HEK293T (cell line): ENCODE measurements at places on chromosomes 2 and 18.

GRCh38 chr2:186558512-186559276, 31.2 kb upstream of the ITGAV start:
- DNase-seq, result no peak

GRCh38 chr2:49569176-49569575, 414.9 kb upstream of the FSHR start:
- DNase-seq, result no peak

DNA sequence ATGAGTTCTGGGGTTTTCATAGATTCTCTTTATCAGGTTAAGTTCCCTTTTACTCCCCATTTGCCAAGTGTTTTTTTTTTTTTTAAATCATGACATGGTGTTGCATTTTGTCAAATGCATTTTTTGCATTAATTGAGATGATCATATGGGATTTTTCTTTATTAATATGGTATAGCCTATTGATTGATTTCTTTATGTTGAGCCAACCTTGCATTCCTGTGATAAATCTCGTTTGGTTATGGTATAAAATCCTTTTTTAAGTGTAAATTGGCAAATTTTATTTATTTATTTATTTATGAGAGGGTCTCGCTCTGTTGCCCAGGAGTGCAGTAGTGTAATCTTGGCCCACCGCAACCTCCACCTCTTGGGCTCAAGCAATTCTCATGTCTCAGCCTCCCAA, 81.5 kb upstream of the ACVR1 start:
- no peak for DNase-seq

GRCh38 chr2:200751786-200752185, 59.9 kb upstream of the BZW1 start:
- no peak for DNase-seq

DNA sequence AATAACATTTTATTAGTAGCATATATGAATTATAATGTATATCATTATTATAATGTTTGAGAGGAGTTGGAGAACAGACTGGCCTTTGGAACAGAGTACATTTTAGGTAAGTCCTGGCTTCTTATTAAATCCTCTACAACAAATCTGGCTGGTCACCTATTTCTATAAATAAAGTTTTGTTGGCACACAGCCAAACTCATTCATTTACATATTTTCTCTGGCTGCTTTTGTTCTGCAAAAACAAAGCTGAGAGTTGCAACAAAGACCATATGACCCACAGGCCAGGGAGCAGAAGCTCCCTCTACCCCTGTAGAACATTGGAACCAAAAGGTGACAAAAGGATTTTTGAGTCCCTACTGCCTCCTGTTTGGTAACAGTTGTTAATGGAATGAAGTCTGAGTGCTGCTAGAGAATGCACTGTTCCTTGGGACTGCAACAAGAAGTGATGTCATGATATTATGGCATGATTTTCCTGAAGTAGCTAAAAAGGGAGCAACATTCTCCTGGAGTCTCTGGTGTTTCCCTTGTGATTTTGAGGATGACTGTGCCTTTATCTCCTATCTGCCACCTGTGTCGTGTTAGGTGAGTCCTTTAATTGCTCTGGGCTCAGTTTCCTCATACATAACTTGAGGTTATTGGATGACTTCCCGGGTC, 22.0 kb upstream of the SP9 start:
- no peak for DNase-seq

DNA sequence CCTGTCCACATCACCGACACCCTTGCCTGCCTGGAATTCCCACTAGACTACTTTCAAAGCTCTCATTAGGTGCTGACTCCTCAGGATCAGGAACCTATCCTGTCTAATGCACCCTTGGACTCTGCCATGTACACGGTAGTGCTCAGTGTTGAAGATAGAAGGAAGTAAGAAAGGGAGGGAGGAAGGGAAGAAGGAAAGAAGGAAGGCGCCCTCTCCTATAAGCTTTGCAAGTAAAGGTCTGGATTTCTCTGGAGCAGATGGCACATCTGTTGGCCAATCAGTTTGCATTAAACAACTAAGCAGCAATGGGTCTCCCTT, 45.3 kb downstream of the SCTR start:
- DNase-seq, result no peak

DNA sequence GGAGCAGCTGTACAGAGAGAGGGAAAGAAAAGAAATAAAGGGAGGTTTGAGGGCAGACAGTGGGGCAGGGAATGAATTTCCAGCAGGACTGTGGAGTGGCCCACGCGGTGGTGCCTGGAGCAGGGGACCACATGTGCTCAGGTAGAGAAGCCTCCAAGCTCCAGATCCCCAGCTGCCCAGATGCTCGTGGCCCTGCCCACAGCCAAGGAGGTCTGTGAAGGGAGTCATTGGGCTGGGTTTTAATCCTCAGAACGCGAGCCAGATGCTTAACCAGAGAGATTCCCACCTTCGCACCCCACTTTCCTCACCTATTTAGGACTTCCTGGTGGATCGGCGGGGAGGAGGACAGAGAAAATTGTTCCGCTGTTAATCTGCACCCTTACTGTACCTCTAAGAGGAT, 369.4 kb downstream of the PARD3B start:
- no peak for DNase-seq

DNA sequence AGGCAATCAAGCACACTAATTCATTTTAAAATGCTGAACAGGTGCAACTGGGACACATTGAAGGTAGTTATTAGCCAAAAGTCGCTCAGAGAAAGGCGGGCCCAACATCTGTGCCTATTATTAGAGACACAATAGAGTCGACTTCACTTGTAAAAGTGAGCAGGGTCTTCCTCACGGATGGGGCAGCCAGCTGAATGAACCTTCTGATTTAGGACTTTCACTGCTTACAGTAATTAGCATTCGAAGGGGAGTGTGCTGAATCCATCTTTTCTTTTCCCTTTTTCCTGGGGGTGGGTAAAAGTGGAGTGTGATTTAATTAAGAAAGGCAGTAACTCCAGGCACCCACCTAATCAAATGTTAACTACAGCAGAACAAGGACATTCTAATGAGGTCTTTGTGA, 677.7 kb downstream of the DCDC2C start:
- no peak for DNase-seq

GRCh38 chr2:118319271-118319684, 231.0 kb downstream of the INSIG2 start:
- DNase-seq, result no peak

GRCh38 chr2:70089220-70089982, 2.1 kb downstream of the PCBP1 start:
- no peak for DNase-seq

DNA sequence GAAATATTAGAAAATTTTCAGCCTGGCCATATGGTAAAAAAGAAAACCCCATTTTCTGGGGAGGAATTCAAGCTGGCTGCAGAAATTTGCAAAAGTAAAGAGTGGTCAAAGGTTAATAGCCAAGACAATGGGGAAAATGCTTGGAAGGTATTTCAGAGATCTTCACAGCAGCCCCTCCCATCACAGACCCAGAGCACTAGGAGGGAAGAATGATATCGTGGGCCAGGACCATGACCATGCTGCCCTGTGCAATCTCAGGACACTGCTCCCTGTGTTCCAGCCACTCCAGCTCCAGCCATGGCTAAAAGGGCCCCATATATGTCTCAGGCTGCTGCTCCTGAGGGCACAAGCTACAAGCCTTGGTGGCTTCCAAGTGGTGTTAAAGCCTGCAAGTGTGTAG, 93.9 kb upstream of the AGAP1 start:
- DNase-seq, result no peak

- DNase-seq, result no peak
Measured at GRCh38 chr2:68812251-68812650, 58.9 kb downstream of the BMP10 start.

GRCh38 chr2:43460174-43460546, 135.7 kb downstream of the THADA start:
- DNase-seq, result no peak

DNA sequence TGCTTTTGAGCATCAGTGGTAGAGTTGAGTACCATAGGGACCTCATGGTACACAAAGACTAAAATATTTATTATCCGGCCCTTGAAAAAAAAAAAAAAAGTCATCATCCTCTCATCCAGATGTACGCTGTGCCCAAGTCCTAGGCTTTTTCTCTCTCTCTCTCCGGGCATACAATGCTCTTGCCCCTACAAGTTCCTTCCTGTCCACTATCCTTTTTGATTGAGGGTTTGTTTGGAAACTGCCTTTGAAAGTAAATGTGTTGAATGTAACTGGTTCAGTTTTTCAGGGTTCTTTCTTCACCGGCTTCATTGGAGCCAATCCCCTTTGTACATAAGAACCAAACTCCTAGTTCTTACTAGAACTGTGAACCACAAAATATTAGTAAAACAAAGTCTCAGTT, 130.3 kb downstream of the MGAT5 start:
- no peak for DNase-seq

DNA sequence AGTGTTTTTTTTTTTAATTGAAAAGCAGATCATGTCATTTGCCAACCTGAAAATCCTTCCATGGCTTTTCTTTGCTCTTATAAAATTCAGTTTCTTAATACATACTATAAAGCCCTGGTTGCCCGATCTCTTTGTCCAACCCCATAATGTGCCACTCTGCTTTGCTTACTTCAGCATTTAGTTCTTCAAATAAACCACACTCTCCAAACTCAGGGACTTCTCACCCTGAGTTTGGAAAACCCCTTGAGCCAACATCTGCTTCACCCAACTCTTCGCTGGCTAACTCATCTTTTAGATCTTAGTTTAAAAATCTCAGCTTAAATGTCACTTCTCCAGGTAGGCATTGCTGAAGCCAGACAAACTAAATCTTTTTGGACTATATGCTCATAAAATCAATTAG, 1.3 kb upstream of the STAT1 start:
- DNase-seq, result no peak

- no peak for DNase-seq
Measured at GRCh38 chr2:112728029-112728362, 7.2 kb downstream of the NT5DC4 start.

- peak; percentile 11 for DNase-seq
Measured at GRCh38 chr2:213934560-213934959, 476.3 kb upstream of the VWC2L start.

DNA sequence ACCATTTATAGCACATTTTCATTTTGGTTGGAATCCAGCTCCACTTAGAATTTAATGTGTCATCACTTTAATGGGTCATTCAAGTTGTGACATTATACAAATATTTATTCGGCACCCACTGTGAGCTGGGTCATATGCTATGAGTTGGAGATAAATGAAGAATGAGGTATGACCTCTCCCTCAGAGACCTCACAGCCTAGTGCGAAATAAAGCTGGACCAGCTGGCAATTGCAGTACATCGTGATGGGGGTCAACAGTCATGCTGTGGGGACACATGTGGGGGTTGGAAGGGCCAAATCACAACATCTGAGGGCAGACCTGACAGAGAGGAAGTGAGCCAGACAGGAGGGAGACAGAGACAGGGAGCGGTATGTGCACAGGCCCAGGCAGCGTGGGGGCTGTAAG, 175.4 kb downstream of the MAIP1 start:
- DNase-seq, result no peak

GRCh38 chr2:127640082-127641072, 5.6 kb upstream of the GPR17 start:
- peak; percentile 22 for DNase-seq

GRCh38 chr2:118403658-118404451, 315.6 kb downstream of the INSIG2 start:
- no peak for DNase-seq

- no peak for DNase-seq
Measured at GRCh38 chr2:234747032-234747431, 204.8 kb upstream of the SH3BP4 start.

GRCh38 chr18:76445741-76446232, 49.3 kb downstream of the ZNF516 start:
- DNase-seq, result no peak

- no peak for DNase-seq
Measured at GRCh38 chr2:212505586-212505985, 33.0 kb downstream of the ERBB4 start.

DNA sequence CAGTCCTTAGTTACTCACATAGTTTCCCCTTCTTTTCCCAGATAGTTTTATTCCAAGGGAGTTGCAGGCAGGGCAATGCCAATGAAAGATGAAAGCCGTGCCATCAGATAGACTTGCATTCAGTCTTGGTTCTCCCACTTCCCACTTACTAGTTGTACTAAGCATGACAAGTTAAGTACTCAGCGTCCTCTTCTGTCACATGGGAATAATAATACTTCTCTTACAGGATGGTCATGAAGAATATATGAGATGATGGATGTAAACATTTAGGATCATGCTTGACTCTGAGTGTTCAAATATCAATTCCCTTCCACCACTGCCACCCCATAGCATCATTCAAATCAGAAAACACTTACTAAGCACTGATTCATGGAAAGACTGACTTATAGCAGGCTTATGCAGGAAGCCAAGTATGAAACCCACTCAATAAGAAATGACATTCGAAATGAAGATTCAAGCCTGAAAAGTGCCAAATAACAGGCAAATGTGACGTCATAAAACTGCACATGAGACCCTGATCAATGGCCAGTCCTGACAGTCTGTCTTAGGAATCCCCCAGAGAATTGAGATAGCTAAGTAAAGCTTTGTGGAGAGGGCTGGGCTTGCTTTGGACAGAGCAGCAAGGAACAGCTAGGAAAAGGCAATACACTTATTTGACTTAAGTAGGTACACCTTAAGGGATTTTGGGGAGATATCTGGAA, 11.1 kb upstream of the EVA1A start:
- no peak for DNase-seq

DNA sequence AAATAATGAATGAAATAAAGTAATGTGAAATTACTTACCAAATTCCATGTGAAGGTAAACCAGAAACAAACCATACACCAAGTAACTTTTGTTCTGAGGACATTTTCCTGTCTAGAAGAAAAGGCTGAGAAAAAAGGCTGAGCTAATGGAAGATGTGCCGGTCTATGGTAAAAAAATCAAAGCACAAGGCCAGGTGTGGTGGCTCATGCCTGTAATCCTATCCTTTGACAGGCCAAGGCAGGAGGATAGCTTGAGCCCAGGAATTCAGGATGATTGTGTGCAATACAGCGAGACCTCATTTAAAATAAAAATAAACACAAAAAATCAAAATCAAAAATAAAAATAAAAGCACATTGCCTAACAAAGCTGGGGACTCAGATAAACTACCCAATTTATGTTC, 6.7 kb downstream of the ORC4 start:
- no peak for DNase-seq

GRCh38 chr2:85794491-85795121, 40.8 kb downstream of the ATOH8 start:
- no peak for DNase-seq

DNA sequence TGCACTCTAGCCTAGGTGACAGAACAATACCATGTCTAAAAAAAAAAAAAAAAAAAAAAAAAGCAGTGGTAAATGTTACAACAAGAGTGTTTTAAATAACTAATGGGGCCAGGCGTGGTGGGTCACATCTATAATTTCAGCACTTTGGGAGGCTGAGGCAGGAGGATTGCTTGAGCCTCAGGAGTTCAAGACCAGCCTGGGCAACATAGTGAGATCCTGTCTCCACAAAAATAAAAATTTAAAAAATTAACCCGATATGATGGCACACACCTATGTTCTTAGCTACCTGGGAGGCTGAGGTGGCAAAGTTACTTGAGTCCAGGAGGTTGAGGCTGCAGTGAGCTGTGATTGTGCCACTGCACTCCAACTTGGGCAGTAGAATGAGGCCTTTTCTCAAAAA, 37.1 kb downstream of the PAPOLG start:
- DNase-seq, result no peak

- DNase-seq, result no peak
Measured at GRCh38 chr2:61759718-61760117, 94.1 kb downstream of the FAM161A start.

GRCh38 chr2:231425291-231425810, 29.8 kb downstream of the B3GNT7 start:
- no peak for DNase-seq
